ENCODE measurements at places on chromosomes 2 and 18.

- no peak for DNase-seq
Measured at GRCh38 chr2:239000500-239001073, 152.7 kb downstream of the TWIST2 start.

- DNase-seq, result no peak
Measured at GRCh38 chr2:220509096-220509757, 881.8 kb downstream of the SLC4A3 start.

DNA sequence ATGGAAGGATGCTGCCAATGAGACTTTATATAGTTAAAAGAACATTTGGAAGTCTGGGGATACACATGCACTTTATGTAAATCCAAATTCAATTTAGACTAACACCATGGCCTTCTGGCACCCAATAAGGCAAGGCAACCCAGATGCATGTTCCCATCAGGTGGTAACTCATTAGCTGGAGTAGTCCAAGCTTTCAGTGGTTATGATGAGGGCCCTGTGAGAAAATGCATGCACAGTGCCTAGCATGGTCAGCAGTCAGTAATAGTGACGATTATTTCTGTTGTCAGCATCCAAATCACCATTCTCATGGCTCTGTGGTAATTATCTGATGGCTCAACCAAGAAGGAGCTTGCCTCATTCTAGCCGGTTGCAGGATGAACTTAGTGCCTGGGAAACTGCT lies 70.3 kb upstream of the CTLA4 start:
- no peak for DNase-seq

- DNase-seq, result no peak
Measured at GRCh38 chr2:62293151-62293489, 97.2 kb downstream of the B3GNT2 start.

DNA sequence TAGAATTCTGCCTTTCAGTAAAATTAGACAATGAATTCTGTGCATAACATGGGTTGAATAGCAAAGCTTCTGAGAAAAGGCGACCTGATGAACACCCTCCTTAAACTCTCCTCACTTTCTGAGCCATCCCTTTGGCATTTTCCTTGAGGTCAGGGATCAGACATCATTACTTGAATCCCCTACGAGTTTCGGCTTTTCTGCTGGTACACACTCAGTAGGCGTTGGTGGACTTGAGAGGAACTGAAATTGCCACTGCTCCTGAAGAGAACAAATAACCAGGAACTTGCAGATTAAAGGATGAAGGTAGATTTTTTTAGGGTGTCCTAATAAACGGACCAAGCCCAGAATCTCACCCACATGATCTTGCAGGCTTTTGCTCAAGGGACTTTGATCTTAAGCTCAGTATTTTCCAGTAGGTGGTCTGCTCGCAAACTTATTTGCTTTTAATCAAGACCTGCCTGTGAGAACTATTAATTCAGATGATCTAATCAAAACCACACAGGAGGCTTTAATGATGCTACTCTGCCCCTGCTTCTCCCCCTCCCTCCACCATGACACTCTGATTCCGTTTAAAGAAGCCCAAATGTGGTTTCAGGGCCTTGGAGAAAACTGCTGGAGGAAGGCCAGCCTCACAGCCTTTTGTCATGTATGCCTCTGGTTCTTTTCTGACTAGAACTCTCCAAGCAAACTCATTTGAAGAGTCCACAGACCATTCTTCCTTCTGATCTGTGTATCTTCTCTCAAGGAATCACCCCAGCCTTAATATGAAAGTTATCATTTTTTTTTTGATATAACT lies 124.9 kb downstream of the PRKCE start:
- DNase-seq, result no peak

- DNase-seq, result no peak
Measured at GRCh38 chr2:145925591-145925990, 1405.7 kb upstream of the ZEB2 start.

DNA sequence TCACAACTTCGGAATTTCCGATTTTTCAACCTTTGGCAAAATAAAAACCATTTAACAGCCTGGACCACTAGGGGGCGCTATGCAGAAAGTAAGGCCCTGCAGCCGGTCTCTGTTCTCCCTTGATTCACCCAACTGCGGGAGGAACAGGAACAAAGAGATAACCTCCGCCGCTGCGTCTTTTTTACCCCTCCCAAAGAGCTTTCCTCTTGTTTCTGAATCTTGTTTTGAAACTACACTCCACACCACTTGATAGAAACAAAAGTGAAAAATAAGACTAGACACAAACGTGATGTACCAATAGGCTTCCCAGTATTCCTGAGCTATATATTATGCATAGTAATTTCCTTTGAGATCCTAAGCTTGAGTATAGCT lies 231.2 kb downstream of the MYO3B start:
- DNase-seq, result peak; percentile 62

- DNase-seq, result no peak
Measured at GRCh38 chr2:238509903-238510302, 83.2 kb downstream of the ASB1 start.

DNA sequence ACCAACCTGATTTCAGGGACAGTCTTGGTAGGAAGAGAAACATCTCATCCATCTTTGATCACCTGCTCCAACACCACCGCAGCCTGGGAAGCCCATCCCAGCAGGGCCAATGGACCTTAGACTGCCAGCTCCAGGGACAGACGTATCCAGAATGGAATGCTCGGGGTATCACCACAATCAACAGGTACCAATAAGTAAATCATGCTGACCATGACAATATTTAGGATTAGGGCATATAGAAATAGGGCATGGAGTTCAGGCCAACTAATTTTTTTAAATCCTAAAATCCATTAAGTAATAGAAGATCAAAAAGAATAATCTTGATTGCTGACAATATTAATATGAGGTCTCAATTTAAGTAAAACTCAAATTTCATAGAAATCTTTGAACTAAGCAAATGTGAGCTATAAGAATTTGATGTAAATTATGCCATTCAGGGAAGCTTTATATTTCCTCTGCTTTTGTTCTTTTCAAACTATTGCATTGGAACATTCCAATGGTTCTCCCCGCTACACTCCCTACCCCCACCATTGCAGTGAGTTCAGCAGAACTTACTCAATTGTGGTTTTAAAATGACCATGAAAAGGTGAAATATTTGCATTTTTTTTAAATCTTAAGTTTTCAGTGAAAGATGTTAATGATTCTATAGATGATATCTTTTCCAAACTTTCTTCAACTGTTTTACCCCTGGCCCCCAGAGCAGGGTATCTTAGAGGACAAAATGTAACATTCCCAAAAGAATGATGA lies 138.6 kb downstream of the DNER start:
- no peak for DNase-seq

DNA sequence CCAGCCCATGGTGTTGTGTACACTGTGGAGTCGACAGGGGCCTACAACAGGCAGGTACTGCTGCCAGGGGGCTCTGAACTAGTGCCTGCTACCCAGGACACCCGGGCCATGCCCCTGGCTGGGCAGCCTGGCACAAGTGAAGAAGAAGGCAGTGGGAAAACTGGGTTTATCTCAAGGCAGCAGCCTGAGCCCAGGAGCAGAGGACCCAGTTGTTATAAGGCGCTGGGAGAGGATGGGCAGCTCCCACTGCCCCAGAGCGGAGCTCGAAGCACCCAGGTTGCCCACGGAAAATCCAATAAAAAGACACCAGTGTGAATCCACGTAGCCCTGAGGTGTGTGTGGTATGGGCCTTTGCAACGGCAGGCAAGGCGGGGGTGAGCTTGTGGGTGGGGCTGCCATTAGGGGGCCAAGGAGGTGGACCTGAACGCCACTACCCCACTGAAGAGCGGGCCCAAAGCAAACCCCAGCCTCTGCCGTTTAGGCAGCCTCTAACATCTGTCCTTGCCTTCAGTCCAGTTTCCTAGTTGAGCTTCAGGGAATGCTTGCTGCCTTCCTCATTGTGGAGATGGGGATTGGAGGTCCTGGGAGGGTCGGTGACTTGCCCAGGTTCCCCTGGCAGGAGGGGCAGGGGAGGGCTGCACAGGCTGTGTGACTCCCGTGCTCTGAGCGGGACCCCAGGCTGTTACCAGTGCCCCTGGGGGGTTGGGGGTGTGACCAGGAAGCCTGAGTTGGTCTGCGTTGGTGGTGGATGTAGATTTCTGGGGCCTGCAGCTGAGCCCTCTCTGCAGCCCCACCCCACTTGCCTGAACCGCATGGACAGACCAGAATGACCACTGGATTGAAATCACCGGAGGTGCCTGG lies 16.0 kb downstream of the ARID5A start:
- DNase-seq, result no peak

- no peak for DNase-seq
Measured at GRCh38 chr2:240426845-240427721, 8.4 kb upstream of the GPC1 start.

DNA sequence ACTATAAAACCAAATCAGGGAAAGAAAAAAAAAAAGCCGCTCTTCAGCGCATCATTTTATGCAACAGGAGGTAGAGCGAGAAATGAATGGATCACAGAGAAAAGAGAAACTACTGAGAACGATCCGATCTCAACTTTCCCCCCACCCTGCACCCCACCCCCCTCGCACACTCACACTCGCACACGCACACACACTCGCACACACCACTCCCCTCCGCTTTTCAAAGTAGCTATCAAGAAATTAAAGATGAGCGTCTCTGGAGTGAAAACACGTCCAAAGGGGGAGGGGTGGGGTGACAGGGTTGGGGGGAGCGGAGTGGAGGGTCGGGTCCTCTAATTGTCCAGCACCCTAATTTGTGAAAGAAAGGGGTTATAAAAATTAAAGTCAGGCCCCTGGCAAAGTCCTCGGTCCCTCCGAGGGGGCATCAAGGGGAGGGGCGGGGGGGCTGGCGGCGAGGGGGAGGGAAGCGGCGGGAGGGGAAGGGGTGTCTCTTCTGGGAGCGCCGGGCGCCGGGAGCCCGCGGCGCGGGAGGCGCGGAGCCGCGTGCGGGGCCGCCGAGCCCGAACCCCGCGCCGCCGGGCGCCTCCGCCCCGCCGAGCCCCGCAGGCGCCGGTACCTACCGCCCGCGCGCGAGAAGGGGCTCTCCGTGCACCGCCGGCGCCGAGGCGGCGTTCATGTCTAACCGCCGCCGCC lies 428 bp downstream of the TCF4 start:
- peak; percentile 18 for DNase-seq

GRCh38 chr18:32025744-32026143 lies 7.1 kb downstream of the RNF125 start:
- no peak for DNase-seq

GRCh38 chr2:76613330-76613729 lies 902.6 kb upstream of the GCFC2 start:
- DNase-seq, result no peak
